ENCODE measurements at places on chromosomes 11 and 22.

GRCh38 chr22:43235445-43236409 lies 48.8 kb upstream of the TTLL12 start:
- DNase-seq, result no peak

DNA sequence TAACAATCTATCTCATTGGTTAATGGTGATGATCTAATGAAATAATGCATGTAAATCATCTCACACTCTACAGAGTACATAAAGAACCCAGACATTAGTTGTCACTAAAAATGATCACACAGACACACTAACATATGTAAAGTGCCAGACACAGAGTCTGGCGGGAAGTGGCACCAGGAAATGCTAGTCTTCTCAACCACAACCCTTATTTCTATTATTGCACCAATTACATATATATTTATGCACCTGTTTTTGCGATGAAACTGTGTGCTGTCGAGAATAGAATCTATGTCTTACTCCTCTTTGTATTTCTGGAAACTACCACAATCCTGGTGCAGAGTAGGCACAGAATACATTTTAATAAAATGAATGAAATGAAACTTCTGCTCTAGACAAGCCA lies 25.9 kb upstream of the POU2AF3 start:
- no peak for DNase-seq

DNA sequence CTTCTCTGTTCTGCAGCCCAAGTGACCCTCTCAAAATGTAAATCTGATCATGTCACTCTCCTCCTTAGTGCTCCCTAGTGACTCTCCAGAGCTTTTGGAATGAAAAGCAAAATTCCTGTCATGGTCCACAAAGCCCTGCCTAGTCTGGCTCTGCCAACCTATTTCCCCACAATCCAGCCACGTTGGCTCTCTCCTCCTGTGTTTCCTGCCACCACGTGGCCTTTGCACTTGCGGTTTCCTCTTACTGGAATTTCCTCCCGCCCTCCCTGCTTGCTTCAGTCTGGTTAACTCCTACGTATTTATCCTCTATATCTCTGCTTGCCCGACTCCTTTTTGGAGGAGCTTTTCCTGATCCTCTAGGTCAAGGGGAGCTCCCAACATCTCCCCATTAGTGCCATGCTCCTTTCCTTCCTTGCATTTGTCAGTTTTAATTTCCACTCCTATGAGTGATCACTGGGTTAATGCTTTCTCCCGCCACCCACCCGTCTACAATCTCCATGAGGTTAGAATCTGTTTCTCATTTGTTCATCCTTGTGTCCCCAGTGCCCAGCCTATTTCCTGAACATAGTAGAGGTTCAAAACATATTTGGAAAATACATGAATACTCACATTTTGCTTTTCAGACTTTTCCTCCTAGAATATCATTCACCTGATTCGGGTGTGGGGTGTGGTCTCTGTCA lies 11.5 kb downstream of the NNMT start:
- DNase-seq, result no peak

DNA sequence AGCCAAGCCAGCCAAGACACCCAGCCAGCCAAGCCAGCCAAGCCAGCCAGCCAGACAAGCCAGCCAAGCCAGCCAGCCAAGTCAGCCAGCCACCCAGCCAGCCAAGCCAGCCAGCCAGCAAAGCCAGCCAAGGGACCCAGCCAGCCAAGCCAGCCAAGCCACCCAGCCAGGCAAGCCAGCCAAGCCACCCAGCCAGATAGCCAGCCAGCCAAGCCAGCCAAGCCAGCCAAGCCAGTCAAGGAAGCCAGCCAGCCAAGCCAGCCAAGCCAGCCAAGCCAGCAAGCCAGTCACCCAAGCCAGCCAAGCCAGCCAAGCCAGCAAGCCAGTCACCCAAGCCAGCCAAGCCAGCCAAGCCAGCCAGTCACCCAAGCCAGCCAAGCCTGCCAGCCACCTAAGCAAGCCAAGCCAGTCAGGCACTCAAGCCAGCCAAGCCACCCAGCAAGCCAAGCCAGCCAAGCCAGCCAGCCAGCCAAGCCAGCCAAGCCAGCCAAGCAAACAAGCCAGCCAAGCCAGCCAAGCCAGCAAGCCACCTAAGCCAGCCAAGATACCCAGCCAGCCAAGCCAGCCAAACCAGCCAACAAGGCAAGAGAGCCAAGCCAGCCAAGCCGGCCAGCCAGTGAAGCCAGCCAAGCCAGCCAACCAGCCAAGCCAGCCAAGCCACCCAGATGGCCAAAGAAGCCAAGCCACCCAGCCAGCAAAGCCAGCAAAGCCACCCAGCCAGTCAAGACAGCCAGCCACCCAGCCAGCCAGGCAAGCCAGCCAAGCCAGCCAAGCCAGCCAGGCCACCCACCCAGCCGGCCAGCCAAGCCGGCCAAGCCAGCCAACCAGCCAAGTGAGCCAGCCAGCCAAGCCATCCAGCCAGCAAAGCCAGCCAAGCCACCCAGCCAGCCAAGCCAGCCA lies 33.3 kb downstream of the CCT8L2 start:
- DNase-seq, result no peak

GRCh38 chr11:36047344-36047743 lies 103.5 kb downstream of the LDLRAD3 start:
- no peak for DNase-seq

DNA sequence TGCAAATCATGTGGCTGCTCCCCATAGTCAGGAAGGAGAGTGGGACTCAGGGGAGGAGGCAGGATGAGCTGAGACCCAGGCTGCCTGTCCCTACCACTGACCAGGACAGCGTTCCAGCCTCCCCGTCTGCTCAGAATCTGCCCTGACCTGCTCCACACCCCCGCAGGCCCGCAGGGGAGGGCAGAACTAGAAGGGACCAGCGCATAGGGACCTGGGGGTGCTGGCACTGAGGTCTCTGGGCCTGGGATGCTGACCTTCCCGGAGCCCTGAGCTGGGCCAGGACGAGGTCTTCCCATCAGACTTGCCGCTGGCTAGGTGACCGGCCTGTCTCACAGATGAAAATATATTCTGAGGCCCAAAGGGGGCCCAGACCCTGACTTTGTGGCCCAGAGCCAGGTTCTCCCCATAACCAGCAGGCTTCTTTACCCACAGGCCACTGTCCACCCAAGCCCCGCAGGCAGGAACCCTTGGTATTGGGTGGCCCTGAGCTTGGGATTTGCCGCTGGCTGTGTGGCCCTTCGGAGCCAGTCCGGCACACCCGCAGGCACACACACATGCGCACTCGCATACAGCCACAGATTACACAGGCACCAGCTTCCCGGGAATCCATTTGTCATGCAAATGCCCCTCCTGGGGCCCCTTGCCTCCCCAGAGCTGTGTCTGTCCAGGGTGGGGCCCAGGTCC lies 13.8 kb upstream of the PIM3 start:
- DNase-seq, result no peak

GRCh38 chr11:7004482-7004881 lies 15.7 kb downstream of the ZNF214 start:
- peak; percentile 10 for DNase-seq

- no peak for DNase-seq
Observed at GRCh38 chr11:78688460-78688859, 113.8 kb upstream of the NARS2 start.

- no peak for DNase-seq
Observed at GRCh38 chr11:61524963-61525587, 16.5 kb downstream of the LRRC10B start.

- peak; percentile 69 for DNase-seq
Observed at GRCh38 chr11:31995525-31996094, 95.3 kb upstream of the RCN1 start.

GRCh38 chr11:8757047-8757446 lies 74.5 kb downstream of the RPL27A start:
- DNase-seq, result no peak

DNA sequence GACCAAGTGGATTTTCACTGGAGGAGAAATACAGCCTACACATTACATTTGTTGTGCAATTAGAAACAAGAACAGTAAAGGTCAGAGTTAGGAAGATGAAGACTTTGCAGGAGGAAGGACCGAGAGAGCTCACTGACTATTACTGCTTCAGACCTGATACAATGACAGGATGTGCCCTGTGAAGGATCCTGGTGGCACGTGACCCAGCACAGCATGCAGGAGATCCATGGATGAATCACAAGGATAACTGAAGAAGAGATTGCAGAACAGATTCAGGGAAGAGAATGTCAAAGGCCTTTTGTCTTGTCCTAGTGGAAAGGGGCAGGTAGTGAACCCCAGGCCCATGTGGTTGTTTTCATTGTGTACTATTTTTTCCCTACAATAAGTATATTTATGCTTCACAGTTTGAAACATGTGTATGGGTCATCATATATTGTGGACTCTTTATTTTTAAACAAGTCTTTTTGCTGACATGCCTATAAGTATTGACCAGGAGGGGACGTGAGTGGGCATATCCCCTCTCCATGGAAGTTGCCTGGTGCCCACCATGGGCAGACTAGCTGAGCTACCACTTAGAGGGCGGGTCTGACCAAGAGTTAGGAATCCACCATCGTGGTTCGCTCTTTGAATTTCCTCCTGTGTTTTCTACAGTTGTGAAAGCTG lies 44.3 kb downstream of the RASSF10 start:
- no peak for DNase-seq

DNA sequence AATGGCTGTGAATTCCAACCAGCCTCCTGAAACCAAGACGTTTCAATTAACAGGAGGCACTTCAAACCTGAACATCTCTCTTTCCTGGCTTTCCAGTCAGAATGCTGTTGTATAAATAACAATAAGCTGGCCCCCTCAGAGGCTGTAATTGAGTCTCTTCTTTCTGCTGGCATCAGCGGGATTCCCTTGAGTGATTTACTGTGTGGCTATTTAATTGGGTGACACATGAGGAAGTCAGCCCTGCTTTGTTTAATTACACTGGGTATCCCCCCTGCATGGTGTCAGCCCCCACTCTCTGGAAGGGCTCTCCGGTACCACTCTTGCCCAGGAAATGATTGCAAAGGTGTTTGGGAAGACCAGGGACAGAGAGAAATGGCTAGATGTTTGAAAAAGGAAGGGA lies 101.6 kb downstream of the NTM start:
- DNase-seq, result no peak

DNA sequence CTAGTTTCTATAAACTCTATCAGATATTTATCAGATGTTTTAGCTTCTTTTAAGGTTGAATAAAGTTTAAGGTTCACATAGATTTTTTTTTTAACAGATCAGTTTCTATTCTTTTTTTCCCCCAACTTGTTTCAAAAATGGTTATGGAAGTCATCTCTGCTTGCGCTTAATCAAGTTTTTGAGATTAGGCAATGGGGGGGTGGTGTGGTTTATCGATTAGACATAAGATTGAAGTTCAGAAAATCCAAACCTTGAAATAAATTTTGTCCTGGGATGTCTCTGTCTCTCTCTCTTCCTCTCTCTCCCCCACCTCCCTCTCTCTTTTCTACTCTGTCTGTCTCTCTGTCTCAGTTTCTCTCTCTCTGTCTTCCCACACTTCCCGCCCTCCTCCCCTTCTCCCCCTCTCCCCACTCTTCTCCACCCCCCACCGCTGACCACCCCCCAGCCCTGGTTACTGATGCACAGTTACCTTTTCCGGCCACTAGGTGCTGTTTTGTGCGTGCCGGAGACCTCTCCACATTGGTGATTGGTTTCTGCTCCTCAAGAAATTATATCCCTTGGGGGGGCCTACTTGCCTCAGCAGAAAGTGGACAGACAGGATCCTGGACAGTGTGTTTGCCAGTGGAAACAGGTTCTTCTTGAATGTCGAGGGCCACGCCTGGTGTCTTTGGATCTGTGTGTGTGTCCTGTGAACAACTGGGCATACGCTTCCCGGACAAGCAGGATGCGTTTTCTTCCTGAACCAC lies 29.7 kb upstream of the ANO1 start:
- DNase-seq, result peak; percentile 2

DNA sequence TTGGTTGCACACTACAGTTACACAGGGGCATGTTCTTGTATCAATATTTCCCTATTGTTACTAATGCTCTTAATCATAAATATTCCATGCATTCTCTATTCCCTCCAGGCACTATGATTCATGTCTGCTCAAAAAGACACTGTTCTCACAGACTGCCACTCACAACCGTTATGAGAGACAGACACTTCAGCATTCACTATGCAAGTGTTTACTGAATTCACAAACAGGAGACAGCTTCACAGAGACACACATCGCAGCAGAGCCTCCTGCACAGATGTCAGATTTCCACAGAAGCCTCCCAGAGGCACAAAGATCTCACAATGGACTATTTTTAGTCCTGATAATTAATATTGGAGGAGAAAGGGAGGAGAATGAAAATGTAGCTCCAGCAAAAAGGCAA lies 930.4 kb downstream of the OPCML start:
- no peak for DNase-seq

DNA sequence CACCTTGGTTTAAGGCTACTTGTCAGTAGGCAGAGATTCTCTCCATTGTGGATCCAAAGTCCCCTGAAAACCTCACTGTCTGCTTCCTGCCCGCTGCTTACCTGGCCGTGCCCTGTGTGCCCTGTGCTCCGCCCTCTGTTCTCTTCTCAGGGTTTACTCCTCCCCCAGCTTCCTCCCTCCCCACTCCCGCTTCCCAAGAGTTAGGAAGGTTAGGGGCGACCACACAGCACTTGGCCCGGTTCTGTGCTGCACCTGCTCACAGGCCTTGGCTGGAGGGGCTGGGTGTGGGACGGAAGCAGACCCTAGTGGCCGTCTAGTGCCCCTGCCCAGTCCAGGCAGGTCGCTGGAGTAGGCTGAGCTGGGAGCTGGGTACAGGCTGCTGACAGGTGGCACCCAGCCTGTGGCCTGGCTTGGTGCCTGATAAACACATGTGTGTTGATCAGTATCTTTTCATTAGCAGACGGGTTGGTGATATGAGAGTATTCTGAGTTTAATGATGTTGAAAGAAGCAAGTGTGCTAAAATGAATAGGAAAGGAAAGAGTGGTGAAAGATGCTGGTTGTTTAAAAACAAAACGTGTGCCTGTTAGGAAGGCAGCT lies 40.5 kb downstream of the GRAMD4 start:
- peak; percentile 83 for DNase-seq

DNA sequence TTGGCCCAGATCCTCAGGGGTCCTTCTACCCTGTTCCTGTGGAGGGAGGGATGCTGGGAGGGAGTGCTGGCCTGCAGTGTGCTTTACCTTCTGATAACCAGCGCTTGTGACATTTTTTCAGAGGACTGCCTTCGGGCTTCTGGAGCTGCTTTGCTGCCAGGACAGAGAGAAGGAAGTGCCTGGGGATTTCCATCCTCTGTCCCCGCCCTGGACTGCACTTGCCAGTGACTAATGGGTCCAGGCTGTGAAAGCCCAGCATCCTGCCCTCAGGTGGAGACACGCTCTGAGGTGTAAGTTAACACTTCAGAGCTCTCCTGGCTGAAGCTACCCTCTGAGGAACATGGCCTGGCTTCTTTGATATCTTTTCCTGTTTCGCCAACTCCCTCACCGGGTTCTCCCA lies 158.7 kb upstream of the SYT13 start:
- DNase-seq, result peak; percentile 19

DNA sequence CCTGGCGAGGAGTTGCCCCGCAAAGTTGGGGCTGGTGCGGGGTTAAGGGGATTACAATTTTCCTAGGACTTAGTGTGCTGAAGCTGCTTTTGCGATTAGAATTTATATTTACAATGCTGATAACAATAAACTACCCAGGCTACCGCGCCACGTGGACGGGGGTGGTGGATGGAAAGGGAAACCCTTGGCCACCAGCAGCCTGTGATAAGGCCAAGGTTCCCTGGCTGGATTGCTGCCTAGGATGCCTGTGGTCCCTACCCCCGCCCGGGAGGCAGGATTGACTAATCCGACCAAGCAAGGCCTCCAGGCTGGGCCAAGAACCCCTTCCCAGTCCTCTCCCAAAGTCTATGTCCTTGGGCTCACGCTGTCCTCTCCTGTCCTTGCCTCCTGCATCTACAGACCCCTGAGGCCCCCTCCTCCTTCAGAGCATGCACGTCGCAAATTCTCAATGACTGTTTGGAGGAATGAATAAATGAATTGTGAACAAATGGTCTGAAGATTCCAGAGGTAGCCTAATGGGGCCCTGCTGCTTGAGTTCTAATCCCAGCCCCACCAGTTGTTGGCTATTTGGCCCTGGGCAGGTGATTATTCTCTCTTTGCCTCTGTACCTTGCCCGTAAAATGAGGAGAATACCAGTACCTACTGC lies 7.6 kb upstream of the CHKA start:
- peak; percentile 72 for DNase-seq

Measured in common myeloid progenitor, CD34-positive (primary cell).